ENCODE measurements at places on chromosomes 7 and 10. TPM values are rescaled to one million over a fixed set of nuclear protein-coding genes. Genes with fewer than 3 reads are reported as not detected.

GRCh38 chr7:38863601-38864291 is 45.2 kb downstream of the VPS41 start:
- no peak overlapping the region for H3K27ac ChIP-seq
- H3K4me3 ChIP-seq, result no peak overlapping the region
- no peak for DNase-seq
- H3K4me1 ChIP-seq, result no peaks in the 10 kb centered on the region

GRCh38 chr10:59324597-59324996 is 37.8 kb downstream of the FAM13C start:
- H3K4me1 ChIP-seq, result no peaks in the 10 kb centered on the region
- H3K36me3 ChIP-seq, result no peaks in the 10 kb centered on the region
- H3K27ac ChIP-seq, result no peak overlapping the region
- no peak for DNase-seq
- H3K4me3 ChIP-seq, result no peak overlapping the region
- H3K27me3 ChIP-seq, result no peaks in the 10 kb centered on the region

GRCh38 chr10:15849316-15849715 is 11.0 kb downstream of the MINDY3 start:
- H3K4me3 ChIP-seq, result no peak overlapping the region
- no peak for DNase-seq
- H3K27ac ChIP-seq, result no peak overlapping the region
- no peaks in the 10 kb centered on the region for H3K27me3 ChIP-seq
- no peaks in the 10 kb centered on the region for H3K36me3 ChIP-seq

DNA sequence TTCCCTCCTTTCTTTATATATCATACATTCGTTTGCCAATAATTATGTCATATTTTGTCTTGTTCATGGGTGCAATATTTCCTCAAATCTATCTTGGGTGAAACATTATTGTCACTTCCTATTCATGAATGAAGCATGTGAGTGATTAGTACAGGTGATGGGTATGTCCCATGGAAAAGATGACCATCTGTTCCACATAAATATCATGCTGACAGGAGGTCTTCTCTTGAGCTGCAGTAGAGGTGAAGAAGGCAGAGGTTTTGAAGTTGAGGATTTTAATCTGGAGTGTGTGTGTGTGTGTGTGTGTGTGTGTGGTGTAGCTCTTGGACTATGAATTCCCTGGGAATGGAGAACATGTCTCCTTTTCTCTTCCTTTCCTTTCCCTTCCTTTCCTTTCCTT is 350.5 kb upstream of the CHRM2 start:
- H3K4me3 ChIP-seq, result no peak overlapping the region
- no peaks in the 10 kb centered on the region for H3K27me3 ChIP-seq
- H3K4me1 ChIP-seq, result no peaks in the 10 kb centered on the region
- no peaks in the 10 kb centered on the region for H3K36me3 ChIP-seq

DNA sequence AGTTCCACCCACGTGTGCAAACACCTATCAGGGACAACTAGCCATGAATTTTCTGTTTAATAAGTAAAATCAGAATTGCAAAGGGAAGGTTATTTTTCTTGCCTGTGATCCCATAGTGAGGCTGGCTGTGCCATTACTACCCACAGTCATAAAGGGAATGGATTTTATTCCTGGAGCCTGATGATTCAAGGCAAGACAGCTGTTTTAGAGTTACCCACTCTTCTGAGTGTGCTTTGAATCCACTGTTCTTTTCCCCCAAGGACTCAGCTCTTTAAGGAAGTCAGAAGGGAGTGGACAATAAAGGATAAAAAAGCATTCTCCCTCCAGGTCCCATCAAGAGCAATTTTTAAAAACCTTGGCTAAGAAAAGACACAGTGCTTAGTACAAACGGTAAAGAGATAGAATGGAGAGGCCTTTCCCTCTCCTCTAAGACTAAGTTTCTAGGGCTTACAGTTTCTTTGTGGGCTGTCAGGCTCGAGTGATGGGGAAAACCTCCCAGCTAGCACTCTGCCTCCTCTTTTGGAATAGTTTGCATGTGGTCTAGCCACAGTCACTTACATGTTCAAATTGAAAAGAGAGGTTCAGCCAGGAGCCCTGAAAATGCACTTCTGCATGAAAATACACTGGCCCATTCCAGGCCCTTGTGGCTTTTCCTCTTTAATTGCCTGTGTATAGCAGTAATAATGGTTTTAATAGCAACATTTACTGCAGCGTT is 5.1 kb upstream of the LRRC4 start:
- H3K4me3 ChIP-seq, result no peak overlapping the region
- H3K4me1 ChIP-seq, result no peaks in the 10 kb centered on the region
- H3K27ac ChIP-seq, result no peak overlapping the region
- no peaks in the 10 kb centered on the region for H3K36me3 ChIP-seq

DNA sequence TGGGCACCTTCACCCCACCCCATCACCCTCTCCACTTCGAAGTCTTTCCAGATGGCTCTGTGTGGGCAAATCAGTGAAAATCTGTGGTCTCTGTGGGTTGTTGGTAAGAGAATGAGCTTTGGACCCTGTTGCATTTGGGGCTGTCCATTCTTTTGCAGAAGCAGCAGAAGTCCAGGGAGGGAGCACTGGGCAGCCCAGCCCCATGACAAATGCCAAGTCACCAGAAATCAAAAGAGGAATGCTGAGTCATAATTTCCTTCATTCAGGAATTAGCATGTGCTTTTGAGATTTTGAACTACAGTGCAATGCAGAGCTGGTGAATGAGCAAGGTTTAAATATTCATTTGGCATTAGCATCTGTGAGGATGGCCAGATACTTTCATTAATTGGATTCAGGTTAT is 556.2 kb downstream of the LRMDA start:
- no peak overlapping the region for H3K27ac ChIP-seq
- H3K27me3 ChIP-seq, result no peaks in the 10 kb centered on the region
- no peak overlapping the region for H3K4me3 ChIP-seq
- H3K4me1 ChIP-seq, result no peaks in the 10 kb centered on the region

DNA sequence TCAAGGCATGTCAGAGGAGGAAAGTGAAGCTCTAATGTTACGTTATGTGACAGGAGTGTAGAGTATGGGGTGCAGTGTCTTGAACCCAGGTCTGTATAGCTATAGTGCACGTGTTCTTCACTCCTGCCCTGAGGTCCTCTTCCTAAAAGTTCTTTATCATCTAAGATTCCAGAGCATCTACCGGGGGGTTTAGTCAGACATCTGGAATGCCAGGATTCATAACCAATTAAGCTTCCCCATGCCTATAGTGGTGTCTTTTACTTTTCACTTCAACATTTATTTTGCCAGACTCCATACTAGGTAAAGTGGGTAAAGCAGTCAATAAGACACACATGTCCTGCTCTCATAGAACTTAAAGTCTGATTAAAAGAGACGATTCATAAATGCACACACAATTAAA is 22.4 kb downstream of the PPP1R3C start:
- no peak for DNase-seq
- H3K27me3 ChIP-seq, result no peaks in the 10 kb centered on the region
- no peak overlapping the region for H3K27ac ChIP-seq
- no peak overlapping the region for H3K4me3 ChIP-seq
- H3K4me1 ChIP-seq, result peaks cover 3% of the 10 kb centered on the region

DNA sequence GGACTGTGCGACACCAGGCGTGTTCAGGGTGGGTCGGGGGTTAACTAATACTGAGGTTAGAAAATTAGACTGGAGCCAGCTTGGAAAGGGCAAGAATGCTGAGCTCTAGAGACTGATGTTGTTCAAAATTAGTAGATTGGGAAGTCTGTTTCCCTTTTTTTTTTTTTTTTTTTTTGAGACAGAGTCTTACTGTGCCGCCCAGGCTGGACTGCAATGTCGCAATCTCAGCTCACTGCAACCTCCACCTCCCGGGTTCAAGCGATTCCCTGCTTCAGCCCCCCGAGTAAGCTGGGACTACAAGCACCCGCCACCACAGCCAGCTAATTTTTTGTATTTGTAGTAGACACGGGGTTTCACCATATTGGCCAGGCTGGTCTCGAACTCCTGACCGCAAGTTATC is 2.7 kb upstream of the CPVL start:
- H3K27me3 ChIP-seq, result peaks cover 6% of the 10 kb centered on the region
- no peaks in the 10 kb centered on the region for H3K36me3 ChIP-seq
- no peak for DNase-seq

DNA sequence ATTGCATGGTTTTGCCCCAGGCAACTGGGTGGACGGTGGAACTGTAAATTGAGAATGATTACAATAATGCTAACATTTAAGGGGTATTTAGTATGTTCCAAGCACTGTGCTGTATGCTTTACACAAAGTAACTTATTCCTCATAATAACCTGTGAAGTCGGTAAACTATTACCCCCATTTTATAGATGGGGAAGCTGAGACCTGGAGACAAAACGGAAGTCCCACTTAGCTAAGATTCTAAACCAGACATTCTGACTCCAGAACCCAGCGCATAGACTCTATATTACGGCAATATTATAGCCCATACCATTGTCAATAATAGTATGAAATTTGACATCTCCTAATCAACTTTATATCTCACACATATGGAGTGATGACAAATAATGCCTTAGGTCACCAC is 39.9 kb upstream of the TMEM236 start:
- H3K27ac ChIP-seq, result no peak overlapping the region
- no peak overlapping the region for H3K4me3 ChIP-seq
- H3K27me3 ChIP-seq, result no peaks in the 10 kb centered on the region

GRCh38 chr7:91064938-91065337 is 199.3 kb upstream of the FZD1 start:
- H3K36me3 ChIP-seq, result no peaks in the 10 kb centered on the region
- H3K4me1 ChIP-seq, result no peaks in the 10 kb centered on the region
- no peaks in the 10 kb centered on the region for H3K27me3 ChIP-seq
- H3K27ac ChIP-seq, result no peak overlapping the region

DNA sequence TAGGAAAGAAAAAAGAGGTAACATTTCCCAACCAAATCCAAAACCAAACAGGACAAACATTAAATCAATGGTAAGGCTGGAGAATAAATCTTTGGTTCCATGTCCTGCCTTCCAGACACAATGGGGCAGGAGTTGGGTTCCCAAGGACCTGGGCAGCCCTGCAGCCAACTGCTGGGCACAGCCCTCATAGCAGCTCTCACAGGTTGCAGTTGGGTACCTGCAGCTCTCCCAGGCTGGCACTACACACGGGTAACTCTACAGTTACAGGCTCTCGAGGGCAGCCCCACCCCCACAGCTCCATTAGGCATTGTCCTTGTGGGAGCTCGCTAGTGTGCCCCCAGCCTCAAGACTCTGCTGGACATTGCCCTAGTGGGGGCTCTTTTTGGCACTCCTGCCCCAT is 7.5 kb downstream of the GRB10 start:
- no peaks in the 10 kb centered on the region for H3K36me3 ChIP-seq
- H3K4me1 ChIP-seq, result no peaks in the 10 kb centered on the region
- H3K4me3 ChIP-seq, result no peak overlapping the region
- no peaks in the 10 kb centered on the region for H3K27me3 ChIP-seq

DNA sequence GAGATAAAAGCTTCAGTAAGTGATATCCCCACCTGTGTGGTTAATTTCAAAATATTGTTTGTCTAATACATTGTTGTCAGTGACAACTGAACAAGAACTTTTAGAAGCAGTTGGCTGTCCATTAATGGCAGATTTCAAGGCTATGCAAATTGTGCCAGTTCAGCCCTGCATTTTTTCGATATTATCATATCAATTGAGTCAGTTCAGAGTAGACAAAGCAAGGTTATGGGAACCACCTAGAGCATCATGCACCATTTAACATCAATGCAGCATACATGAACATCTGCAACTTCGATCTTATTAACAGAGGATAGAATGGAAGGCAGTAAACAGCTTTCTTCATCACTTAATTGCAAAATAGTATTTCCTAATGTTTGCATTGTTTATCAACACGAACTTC is 180.7 kb upstream of the KAT6B start:
- H3K4me3 ChIP-seq, result no peak overlapping the region
- no peaks in the 10 kb centered on the region for H3K4me1 ChIP-seq
- DNase-seq, result no peak
- H3K27ac ChIP-seq, result no peak overlapping the region
- H3K36me3 ChIP-seq, result no peaks in the 10 kb centered on the region

DNA sequence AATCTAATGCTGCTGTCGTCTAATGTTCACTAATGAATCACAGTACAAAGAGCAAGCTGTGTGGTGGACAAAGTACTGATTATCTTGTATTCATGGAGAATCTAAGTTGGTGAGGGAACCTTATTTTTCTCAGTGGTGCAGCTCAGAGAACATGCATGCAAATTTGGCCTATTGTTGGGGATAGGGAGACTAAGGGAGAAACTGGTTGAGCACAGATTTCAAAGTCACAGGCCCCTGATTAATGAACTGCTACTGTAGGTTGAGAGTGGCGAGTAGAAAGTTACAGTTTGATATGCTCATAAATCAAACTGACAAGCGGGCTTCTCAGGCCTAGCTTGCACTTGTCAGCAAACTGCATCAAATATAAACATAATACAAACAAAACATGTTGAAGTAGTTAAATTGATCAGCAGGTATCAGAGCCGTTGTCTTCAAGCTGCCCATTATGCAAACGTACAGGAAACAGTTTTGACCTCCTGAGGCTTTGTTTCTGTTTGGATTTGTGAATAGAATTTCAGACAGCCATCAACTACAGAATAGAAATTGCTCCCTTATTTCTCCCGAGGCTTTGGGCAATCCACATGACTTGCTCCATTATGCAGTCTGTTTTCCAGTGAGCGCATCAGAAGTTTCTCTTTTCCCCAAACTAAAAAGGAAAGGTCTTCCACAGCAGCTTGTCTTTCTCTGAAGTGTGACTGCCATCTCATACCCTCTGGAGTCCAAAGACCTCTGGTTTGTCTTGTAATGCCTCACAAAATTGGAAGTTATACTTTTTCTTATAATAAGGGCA is 215.8 kb downstream of the FOXP2 start:
- H3K4me1 ChIP-seq, result no peaks in the 10 kb centered on the region
- H3K27me3 ChIP-seq, result no peaks in the 10 kb centered on the region
- H3K36me3 ChIP-seq, result no peaks in the 10 kb centered on the region
- no peak for DNase-seq
- no peak overlapping the region for H3K27ac ChIP-seq

CC2D2B gene
- total RNA-seq, result 2.9 TPM

BICC1 gene
- 35.5 TPM for total RNA-seq

C7orf33 gene
- not detected for total RNA-seq

RPEL1 gene
- not detected for total RNA-seq

ZNF503 gene
- total RNA-seq, result 10.9 TPM

MUC3A gene
- 0.29 TPM for total RNA-seq
